ENCODE measurements at places on chromosomes 12 and 14.

GRCh38 chr12:75825686-75826085 lies 205.9 kb downstream of the PHLDA1 start:
- DNase-seq: no peak

- no peak for DNase-seq
Observed at GRCh38 chr12:82789674-82790073, 103.0 kb downstream of the TMTC2 start.

DNA sequence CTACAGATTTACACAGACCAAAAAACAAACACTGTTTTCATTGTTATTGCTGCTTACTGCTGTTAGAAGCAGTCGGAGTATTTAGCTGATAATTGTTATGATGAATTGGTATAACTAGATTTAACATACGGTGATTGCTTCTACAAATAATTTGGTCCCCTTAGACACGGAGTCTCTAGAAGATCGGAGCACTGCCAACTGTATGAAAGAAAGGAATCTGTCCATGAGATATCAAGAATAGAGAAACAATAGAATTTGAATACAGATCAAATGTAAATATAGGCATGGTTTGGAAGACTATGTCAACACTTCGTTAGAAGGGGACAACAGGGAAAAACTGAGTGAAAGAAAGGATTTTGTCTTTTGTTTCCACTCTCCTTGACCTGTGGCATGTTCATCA lies 110.9 kb downstream of the PPP2R5E start:
- DNase-seq: no peak

GRCh38 chr12:4958697-4959375 lies 49.1 kb downstream of the KCNA1 start:
- DNase-seq: no peak

DNA sequence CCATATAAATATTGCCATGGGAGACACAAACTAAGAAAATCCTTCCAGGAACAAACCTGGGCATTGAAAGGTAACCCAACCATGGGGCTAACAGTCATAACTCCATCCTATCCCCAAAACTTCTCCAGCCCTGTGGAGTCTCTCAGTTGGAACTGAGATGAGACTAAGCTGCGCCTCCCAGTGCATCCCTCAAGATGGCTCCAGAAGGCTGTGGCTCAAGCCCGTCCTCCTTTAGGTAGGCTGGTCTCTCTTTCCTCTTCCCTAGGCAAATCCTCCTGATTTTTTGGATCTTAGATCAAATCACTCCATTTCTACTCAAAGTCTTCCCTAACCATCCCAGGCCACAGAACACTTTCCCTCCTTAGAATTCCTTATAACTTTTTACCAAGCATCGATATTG lies 364.3 kb upstream of the CCDC196 start:
- DNase-seq: no peak

- no peak for DNase-seq
Observed at GRCh38 chr14:24311837-24312615, 724 bp downstream of the LTB4R start.

GRCh38 chr12:130589540-130590317 lies 126.4 kb downstream of the RIMBP2 start:
- no peak for DNase-seq

GRCh38 chr12:106445959-106446358 lies 88.4 kb downstream of the POLR3B start:
- DNase-seq: no peak

GRCh38 chr12:46160101-46160980 lies 108.5 kb downstream of the SLC38A1 start:
- DNase-seq: no peak

GRCh38 chr14:86613126-86613525 lies 1083.2 kb downstream of the FLRT2 start:
- DNase-seq: no peak

DNA sequence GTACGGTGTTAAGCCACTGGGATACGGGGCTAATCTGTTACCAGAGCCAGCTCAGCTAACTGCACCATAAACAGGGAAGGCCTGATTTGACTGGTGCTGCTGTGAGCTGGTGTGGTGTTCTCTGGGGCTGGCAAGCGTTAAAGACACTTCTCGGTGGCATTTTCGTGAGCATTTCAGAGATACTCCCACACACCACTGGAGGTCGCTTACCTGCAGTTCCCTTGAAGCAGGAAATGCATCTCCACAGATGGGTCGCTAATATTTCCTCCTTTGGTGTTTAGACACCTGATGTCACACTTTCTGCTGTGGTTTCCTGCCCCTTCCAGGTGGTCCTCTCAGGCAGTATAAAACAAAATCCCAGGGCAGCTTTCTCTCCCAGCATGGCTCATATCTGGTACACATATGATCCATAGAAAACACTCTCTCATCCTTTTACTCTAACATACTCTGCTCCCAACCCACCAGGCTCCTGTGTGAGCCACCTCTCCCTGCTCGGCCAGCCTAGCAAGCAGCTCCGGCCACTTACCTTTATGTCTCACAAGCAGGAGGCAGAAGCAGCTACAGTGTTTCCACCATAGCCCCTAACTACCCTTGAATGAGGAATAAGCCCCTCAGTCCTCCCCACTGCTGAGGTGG lies 129.9 kb upstream of the GRIN2B start:
- no peak for DNase-seq

GRCh38 chr14:34449819-34450541 lies 12.1 kb downstream of the SPTSSA start:
- DNase-seq: no peak

- DNase-seq: no peak
Observed at GRCh38 chr12:26941215-26941594, 2.9 kb downstream of the FGFR1OP2 start.

DNA sequence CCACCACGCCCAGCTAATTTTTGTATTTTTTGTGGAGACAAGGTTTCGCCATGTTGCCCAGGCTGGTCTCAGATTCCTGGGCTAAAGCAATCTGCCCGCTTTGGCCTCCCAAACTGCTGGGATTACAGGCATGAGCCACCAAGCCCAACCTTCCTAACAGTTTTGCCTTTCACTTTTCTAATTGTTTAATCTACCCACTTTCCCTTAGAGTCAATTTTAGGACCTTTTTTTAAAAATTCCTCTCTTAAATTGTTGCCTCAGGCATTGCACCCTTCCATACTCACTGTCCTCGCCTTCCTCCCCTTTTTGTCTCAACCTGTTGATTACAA lies 11.5 kb downstream of the ZFHX2 start:
- DNase-seq: no peak

GRCh38 chr12:108778053-108778452 lies 46.7 kb upstream of the CORO1C start:
- no peak for DNase-seq

GRCh38 chr12:11715621-11716020 lies 66.1 kb downstream of the ETV6 start:
- DNase-seq: no peak

GRCh38 chr12:25723336-25723735 lies 170.3 kb upstream of the LMNTD1 start:
- no peak for DNase-seq

GRCh38 chr14:41167040-41167439 lies 439.6 kb upstream of the LRFN5 start:
- no peak for DNase-seq

GRCh38 chr12:69987579-69988091 lies 162.6 kb downstream of the MYRFL start:
- peak; percentile 65 for DNase-seq

DNA sequence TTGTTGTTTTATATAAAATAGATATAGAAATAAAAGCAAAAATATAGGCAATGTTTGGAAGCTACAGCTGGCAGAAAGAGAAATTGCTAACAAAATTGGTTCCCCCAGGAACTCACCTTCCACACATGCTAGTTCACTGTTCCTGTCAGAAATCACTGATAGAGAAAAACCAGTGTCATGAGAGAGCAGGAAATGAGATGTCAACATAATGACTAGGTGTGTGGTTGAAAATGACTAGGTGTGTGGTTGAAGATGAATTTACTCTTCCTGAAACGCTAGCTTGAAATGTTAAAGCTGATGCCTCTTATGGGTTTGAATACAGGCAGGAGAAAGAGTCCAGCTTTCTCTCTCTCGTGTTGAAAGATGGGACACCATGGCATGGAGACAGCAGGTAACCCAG lies 216.3 kb downstream of the C12orf42 start:
- no peak for DNase-seq

- no peak for DNase-seq
Observed at GRCh38 chr14:73168691-73169090, 32.4 kb downstream of the PSEN1 start.

GRCh38 chr12:11576104-11576503 lies 73.4 kb upstream of the ETV6 start:
- peak; percentile 39 for DNase-seq

- peak; percentile 94 for DNase-seq
Observed at GRCh38 chr12:65695113-65695865, 129.0 kb upstream of the HMGA2 start.

DNA sequence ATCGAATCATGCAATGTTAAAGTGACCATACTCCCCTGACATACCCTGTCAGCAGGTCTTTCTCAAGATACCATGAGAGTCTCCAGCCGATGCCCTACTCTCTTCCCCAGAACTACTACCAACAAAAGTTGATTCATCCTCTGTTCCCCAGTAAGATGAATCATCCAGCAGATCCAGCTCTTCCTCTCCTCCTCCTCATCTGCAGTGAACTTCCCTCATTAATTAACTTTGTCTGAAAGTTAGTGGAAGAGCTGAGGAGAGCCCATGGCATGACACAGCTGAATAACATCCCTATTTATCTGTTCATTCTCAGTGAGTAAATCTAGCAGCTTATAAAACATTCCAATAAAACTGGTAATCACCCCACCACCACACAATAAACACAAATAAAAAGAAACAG lies 213.4 kb downstream of the EGLN3 start:
- DNase-seq: no peak

GRCh38 chr14:100065111-100065871 lies at the start of gene EVL:
EVL (plus strand) TSS chr14:100065422; CDS start chr14:100065501, 79 bp downstream.
- no peak for DNase-seq

GRCh38 chr12:62396750-62397149 lies 69.9 kb upstream of the MON2 start:
- DNase-seq: no peak

GRCh38 chr12:68963856-68964745 lies 31.1 kb upstream of the CPM start:
- no peak for DNase-seq

- no peak for DNase-seq
Observed at GRCh38 chr14:31703056-31703455, 141.9 kb downstream of the NUBPL start.

- no peak for DNase-seq
Observed at GRCh38 chr12:124909831-124910560, 4.5 kb downstream of the UBC start.

DNA sequence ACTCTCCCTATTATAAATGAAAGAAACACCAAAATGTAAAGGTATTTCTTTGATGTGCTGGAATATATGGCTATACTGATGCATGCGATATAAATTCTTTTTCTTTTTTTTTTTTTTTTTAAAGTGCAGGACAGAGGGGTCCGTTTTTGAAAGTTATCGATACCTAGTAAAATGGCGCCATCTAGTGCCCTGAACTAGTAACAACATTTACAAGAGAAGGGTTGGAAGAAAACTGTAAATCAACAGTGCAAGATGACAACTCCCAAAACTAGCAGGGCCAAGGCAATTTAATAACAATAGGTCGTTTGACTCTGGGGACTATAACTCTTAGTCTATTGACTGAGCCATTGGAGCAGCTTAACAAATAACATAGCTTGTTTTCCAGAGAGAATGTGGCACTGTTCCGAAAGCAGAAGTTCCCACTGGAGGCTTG lies 137.7 kb downstream of the SPTSSA start:
- DNase-seq: peak; percentile 53

DNA sequence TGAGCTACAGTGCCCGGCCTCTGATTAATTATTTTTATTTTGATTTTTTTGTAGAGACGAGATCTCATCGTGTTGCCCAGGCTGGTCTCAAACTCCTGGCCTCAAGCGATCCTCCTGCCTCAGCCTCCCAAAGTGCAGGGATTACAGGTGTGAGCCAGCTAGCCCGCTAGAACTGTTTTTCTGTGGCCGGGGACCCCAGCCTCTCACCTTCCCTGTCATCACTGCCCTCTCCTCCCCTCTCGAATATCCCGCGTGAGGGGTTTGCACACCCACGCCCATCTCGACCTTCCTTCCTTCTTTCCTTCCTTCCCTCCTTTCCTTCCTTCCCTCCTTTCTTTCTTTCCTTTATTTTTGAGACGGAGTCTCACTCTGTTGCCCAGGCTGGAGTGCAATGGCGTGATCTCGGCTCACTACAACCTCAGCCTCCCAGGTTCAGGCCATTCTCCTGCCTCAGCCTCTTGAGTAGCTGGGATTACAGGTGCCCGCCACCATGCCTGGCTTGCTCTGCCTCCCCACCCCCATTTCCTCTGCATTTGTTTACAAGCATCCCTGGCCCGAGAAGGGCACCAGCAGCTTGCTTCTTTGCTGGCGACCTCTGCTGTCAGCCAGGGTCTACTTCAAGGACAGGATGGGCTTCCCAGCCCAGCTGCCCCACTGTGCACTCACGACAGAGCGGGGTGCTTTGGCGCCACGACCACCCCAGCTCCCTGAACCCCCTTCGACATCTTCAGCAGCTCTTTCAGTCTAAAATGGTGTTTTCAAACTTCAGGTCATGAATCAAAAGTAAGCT lies 4.3 kb upstream of the TRAF3 start:
- DNase-seq: no peak

GRCh38 chr12:68239309-68239982 lies 13.8 kb upstream of the IL26 start:
- no peak for DNase-seq

DNA sequence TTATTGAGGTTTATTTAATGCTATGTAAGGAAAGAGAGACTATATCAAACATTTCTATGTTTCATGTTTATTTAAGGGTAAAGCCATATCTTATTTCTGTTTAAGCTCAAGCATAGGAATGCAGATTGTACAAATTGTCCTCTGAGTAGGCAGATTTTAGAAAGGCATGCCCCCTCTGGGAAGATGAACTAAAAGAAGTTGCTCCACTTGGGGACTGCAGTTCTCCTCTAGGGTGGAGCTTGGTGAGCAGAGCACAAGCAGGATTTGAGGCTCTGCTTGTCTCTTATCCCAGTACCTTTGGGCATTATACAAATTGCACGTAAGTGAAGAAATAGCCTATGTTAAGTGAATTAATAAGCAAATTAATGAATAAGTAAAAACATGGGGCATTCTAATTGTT lies 96.2 kb upstream of the PDE3A start:
- DNase-seq: no peak

DNA sequence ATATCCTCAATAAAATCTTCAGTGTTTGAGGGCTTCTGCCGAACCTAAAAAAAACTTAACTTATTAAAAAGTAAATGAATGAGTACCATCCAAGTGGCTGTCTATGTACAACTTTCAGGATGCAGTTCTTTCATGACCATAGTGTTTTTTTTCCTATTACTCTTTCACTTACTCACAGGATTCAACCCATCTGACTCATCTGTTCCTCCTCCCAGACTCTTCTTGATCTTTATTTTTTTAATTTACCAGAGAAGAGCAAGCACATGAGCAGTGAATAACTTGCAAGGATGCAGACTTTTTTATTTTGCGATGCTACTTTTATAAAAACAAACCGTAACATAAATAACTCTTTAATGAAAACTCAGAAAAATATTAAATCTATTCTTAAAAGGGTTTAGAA lies 24.5 kb downstream of the RECQL start:
- DNase-seq: no peak

- no peak for DNase-seq
Observed at GRCh38 chr12:33589576-33590114, 150.0 kb upstream of the SYT10 start.
